Heart left ventricle (tissue), 16 donors: ENCODE measurements at places on chromosomes 2 and 18. TPM values are rescaled to one million over a fixed set of nuclear protein-coding genes. Genes with fewer than 3 reads are reported as not detected.

DNA sequence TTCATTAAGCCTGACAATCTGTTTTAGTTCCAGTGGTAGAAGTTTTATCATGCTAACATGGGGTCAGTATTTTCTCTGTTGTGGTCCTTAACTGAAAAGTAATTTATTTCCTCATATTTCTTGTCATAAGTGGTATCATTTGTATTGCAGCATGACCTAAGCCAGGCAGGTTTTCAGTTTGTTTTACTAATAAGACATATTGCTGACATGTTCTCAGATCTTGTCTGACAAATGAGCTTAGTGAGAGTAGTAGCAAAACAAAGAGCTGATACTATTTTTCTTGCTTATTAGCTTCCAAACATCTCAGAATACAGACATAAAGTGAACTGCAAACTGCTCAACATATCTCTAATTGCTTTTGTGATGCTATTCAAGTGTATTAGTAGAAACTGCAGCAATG is 293.6 kb downstream of the DSEL start:
- no peak overlapping the region for H3K4me3 ChIP-seq
- H3K27me3 ChIP-seq = no peaks in the 10 kb centered on the region
- DNase-seq = no peak
- no peaks in the 10 kb centered on the region for H3K36me3 ChIP-seq

GRCh38 chr2:54975598-54976492 is 74.4 kb downstream of the RTN4 start:
- no peak overlapping the region for H3K27ac ChIP-seq
- no peak overlapping the region for H3K4me3 ChIP-seq
- H3K36me3 ChIP-seq = peaks cover 47% of the 10 kb centered on the region
- H3K27me3 ChIP-seq = no peaks in the 10 kb centered on the region

LRRC30 gene
- not detected for total RNA-seq

STK39 gene
- 16.4 TPM for total RNA-seq

LIPT1 gene
- total RNA-seq = 8.4 TPM
